ENCODE measurements at places on chromosomes 7 and 10.
A peak's percentile ranks its signal among the peaks of the same experiment; 100 is the strongest.

DNA sequence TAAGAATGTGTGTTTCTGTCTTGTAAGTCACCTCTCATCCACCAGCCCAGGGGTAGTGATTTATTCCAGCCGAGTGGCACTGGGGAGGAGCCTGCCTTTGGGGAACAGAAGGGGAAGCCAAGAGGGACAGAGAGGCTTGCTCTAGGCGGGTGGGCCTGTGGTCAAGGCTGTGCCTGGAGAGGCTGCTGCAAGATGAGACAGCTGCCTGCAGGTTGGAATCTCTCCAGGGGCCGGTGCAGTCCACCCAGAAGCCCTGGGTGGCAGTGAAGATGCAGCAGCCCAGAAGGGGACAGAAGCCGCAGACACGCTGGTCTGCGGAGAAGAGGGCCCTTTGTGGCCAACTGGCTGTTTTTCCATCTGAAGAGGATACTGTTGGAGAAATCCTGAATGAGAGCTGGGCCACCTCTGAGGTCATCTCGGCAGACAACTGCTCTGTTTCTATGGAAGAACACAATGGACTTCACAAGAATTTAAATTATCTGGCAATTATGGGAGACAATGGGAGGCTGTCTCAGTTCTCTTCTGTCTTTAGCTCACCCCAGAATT, 175.7 kb downstream of the GFRA1 start:
- no peak for DNase-seq

DNA sequence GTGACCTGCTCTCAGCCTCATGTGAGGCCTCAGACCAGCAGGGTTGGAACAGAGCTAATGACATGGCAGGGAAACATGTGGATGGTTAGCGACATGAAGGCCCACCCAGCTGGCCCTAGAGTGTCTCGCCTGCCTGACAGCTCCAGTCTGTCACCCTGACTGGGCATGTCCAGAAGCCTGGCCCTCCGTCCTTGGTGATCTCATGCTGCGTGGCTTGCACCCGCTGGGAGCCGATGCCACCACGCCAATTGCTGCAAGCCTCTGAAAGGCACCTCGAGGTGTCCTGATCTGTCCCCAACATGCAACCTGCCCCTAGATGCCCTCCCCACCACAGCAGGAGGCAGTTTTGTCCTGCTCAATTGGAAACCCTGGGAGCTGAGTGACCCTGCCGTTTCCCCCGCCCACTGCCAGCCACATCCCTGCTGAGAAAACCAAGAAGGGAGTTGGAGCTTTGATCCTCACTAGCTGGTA, 27.8 kb upstream of the RET start:
- no peak for DNase-seq

DNA sequence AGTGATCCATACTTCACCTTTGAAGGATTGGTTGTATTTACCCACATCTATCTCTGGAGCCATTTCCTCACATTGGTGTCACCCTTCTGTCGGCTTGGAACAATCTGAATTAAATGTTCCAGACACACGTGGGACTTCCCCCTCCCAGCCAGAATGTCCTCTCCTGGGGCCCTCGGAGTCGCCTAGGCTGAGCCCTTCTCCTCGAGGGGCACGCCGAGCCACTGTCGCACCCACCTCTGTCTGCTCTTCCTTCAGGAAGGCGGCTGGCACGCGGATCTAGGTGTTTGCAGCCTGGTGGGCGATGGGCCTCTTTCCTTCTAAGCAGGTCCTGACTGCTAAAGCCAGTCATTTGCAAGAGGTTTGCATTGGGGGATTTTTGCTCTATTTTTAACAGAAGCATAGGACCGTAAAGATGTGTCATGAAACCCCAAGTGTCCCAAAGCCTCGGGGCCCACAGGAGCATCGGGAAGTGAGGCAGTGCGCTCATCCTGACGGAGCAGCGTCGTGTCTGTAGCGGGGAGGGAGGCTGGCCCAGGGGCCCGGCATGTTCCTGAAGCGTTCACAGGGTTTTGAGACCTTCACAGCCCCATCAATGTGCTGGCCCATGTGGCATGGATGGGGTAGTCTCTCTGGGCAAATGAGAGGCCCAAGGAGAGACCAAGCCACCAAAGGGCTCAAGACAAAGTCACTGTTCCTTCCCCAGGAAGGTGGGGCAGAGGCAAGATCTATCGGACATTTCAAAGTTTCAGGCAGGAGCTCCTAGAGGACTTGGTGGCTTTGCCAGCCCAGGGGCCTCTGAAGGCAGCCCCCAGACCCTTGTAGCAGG, 86.7 kb downstream of the RGS10 start:
- DNase-seq, result no peak

DNA sequence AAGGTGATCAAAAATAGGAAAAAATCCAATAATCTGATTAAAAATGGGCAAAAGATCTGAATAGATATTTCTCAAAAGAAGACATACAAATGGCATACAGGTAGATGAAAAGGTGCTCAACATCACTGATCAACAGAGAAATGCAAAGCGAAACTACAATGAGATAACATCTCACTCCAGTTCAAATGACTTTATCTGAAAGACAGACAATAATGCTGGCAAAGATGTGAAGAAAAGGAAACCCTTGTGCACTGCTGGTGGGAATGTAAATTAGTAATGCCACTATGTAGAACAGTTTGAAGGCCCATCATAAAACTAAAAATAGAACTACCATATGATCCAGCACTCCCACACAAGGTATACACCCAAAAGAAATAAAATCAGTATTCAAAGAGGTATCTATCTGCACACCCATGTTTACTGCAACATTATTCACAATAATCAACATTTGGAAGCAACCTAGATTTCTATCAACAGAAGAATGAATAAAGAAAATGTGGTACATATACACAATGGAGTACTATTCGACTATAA, 85.0 kb downstream of the LRRN3 start:
- DNase-seq, result no peak

DNA sequence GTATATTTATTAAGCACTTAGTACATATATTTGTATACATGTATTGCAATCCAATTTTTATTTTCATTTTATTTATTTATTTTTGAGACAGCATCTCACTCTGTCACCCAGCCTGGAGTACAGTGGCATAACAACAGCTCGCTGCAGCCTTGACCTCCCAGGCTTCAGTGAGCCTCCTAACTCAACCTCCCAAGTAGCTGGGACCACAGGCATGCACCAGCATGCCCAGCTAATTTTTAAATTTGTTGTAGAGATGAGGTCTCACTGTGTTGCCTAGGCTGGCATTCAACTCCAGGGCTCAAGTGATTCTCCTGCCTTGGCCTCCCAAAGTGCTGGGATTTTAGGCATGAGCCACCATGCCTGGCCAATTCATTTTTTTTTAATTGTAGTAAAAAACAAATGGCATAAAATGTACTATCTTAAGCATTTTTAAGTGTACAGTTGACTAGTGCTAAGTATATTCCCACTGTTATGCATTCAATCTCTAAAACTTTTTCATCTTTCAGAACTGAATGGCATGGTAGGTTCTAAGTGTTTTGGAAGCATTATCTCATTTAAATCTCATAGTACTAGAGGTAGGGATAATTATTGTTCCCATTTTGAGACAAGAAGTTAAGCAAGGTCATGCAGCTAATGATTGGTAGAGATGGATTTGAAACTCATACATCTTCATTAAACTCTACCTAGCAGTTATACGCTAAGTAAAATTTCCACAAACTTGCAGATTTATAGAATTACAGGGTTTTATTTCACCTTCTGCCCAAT, 264.0 kb upstream of the NFE2L3 start:
- no peak for DNase-seq

DNA sequence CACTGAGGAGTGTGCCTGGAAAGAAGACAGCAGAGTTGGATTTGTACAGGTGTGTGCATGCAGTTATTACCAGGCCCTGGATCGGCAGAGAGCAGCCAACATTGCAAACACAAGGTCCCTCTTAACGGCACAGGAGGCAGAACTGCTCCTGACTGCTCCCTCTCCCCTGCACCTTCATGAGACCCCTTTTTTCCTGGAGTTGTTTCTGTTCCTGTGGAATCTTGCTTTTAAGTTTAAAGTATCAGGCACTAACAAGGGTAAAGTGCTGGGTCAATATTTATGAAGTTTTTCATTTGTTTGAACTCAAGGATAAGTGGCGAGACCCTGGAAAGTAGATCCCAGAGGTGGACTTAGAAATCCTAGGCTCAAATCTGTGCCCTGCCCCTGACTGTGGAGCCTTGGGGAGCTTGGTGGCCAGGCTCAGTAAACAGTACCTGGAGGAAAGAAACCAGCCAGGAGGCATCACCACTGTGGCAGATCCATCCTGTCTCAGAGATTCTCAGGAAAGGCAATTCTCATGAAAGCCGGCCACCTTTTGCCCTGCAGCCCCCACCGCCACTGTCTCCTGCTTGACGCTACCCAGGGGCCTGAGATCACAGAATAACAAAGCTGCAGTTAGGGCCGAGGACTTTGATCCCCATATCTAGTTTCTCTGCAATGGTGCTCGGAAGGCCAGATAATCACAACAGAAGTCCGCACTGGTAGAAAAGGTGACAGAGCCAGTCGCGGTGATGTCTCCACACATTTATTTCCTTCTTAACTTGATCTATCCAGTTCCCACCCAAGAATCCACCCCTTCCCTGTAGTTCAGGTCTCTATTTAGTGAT, 36.7 kb downstream of the DDC start:
- DNase-seq, result no peak

DNA sequence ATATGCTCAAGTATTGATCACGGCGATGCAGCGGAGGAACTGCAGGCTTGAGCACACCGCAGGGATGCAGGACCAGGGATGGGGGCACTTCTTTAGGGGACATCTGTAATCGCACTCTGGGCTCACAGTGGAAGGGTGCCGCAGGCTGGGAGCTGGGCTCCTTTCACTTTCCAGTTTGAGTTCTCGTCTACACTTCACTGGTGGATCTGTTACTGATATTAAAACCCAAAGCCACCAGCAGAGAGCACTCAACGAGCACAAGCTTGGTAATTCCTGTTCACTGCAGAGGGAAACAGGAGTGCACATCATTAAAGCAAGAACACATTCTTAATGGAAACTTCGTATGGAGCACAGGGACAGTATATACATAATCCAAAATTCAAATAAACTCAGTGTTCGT, 91.3 kb downstream of the PARD3 start:
- no peak for DNase-seq

DNA sequence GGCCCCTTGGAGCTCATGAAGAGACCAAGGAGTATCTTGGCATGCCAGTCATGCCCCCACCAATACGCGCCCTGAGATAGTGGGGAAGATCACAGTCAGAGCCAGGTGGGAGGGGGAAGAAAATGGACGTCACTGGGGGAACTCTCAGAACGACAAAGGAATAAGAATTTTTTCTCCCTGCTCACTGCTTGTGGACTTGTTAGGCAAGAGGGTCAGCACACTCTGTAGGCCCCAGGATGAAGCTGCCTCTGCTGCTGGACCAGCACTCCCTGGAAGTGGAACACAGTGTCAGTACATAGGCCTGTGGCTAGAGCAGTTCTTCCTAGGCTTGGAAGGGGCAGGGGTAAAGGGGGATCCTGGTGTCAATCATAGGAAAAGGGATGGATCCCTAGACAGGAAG, 46.5 kb downstream of the DRGX start:
- DNase-seq, result no peak

DNA sequence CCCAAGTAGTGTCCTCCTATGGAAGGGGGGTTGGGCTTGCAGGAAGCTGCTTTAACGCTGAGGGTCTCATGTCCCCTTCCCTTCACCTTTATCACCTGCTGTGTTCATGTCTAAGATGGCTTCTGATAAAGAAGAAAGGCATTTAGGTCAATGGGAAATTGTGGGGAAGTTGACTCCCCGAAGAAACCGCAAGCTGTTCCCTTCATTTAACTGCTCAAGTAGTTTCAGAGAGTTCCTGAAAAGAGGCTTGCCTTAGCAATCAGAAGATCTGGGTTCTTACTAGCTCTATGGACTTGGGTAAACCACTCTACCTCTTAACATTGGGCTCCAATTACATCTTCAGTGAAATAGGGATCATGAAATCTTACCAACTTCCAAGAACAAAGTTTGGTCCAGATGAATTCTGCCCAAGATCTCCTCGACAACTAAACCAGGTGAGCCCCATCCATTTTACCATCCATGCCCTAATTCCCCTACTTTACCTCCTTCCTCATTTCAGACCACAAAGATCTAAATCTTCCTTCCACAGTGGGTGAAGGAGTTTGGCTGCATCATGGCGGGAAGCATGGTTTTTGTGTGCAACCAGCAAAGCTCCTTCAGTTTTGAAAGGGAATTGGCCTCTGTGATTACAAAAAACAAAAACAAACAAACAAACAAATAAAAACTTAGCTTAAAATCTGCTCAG, 30.4 kb upstream of the UCN3 start:
- DNase-seq, result no peak

DNA sequence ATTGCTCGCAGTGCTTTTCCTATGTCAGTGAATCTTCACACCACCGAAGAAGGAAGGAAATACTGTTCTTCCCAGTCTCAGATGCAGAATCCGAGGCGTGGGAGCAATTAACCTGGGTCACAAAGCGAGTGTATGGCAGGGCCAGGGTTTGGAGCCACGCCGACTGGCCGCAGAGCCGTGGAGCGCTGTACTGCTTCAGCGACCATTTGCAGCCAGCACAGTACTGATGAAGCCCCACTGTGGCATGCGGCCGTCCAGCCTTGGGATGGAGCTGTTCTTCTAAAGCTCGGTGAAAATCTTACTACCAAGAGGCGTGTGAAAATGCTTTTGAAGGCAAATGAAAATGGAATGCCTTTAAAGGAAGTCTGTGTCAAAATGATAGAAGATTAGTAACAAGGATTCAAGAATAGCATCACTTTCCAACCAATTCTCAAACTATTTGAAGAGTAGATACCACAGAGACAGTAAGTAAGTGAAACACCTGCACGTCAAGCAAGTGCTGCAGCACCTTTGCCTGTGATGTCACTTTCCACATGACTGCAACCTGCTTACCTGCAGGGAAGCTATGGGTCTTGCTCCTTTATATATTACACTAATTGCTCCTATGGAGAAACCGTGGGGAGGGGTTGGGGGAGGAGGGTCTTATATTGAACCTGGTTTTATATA, 4.9 kb downstream of the PPP2R2D start:
- DNase-seq, result no peak

DNA sequence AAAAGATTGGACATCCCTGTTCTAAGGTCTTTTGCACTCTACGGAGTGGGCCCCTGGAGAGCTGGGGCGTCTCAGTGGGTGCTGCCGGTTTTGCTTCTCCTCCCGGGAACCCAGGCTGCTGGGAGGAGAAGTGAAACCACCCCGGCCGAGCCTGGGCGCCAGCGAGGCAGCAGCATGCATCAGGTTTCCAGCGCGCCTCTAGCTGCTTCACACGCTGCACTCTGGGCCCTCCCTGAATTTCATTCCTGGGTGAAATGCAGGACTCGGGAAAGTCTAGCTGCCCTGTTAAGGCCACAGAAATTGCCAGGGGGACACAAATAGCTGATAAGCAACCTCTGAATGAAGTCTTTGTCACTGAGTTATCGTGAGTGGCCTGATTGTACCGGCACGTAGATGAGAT, 127.4 kb downstream of the TRRAP start:
- DNase-seq, result peak; percentile 36

DNA sequence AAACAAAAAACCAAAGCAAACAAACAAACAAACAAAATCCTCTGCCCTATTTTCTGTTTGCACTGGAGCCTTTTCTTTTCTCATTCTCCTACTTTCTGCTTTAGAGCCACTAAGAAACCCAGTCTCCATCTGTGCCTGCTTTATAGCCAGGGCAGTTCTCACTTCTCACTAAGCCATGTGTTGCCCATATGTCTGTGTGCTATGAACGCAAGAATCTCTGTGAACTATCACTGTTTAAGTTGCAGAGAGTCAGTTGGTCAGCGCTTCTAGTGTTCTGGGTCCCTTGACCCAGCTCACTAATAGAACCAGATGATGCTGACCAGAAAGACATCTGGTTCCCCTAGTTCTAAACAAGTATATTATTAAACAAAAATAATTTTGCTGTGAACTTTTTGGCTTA, 81.4 kb downstream of the FAM185A start:
- no peak for DNase-seq
